ENCODE measurements at places on chromosomes 1 and 21. TPM values are rescaled to one million over a fixed set of nuclear protein-coding genes. Genes with fewer than 3 reads are reported as not detected.
A peak's percentile ranks its signal among the peaks of the same experiment; 100 is the strongest.

Gene NUP210L
- total RNA-seq, result 0.21 TPM

Gene FLG2
- 0.21 TPM for total RNA-seq

Gene RBP7
- total RNA-seq, result 6.2 TPM

DNA sequence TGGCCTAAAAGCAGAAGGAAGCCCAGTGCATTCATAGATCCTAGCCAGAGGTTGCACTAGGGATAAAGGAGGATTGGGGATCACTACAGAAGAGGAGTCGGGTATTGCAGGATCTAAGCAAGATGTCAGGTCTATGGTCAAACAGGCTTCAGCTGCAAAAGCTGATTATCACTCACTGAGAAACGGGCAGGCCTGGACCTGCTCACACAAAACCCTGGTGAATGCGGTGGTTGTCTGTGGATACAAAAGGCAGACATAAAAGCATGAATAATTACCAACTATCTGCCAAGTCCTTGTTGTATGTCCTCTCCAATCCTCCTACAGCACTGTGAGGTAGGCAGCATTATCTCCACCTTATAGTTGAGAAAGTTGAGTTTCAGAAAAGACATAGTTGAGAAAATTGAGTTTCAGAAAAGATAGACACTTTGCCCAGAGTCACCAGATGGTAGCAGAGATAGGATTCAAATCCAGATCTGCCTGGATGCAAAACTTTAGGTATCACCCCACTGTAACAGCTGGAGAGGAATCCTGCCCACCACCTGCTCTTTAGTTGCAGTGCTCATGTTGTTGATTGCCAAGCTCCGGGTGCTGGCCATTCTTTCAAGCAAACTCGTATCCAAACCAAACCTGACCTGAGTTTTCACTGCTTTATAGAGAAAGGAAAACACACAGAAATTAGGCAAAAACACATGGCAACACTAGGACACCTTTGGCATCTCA lies 49.6 kb upstream of the HOOK1 start:
- no peak for DNase-seq

DNA sequence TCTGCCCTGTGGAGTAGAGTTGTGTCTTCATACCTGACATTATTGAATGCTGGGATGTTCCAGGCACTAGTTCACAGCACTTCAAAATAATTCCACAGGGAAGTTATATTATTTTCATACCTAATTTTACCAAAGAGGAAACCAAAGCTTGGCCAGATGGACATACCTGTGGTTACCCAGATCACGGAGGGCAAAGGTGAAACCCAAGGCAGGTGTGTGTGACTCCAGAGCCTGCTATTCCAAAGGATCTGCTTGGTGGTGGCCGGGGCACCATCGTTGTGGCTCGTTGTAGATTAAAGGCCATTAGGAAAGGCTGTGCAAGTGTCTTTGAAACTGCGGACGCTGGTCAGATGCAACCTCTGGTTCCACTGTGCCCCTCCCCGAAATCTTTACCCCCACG lies 108.6 kb downstream of the ZBTB18 start:
- no peak for DNase-seq

DNA sequence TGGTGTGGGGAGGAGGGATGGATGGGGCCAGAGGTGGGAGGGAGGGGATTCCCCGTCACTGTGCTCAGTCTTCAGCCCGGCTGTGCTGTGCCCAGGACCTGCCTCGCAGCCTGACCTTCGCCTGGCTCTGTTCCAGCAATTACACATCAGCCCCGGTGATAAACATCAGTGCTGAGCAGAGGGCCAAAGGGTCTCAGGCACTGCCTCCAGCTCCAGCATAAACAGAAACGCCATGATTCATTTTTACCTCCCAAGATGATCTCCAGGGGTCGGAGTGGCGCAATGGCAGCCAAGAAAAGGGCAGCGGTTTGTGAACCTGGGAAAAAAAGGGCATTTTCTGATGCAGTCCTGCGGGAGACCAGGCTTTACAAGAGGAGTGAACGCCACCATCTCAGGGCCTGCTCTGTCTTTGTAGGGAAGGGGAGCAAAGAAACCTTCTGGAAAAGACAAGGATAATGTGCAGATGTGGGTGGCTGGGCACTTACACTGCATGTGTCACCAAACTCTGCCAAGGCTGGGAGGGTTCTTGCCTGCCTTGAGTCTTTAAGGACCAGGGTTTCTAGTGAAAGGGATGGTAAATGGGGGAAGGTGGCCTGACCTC lies 28.1 kb downstream of the SHISA4 start:
- DNase-seq, result peak; percentile 29

- peak; percentile 21 for DNase-seq
Observed at GRCh38 chr1:210758761-210759160, 375.2 kb downstream of the KCNH1 start.

GRCh38 chr1:190436615-190437014 lies 41.0 kb downstream of the BRINP3 start:
- peak; percentile 22 for DNase-seq

GRCh38 chr21:44943005-44943685 lies 3.3 kb downstream of the SLX9 start:
- DNase-seq, result no peak
